T follicular helper cell (primary cell): ENCODE measurements at places on chromosomes 2 and 18.

DNA sequence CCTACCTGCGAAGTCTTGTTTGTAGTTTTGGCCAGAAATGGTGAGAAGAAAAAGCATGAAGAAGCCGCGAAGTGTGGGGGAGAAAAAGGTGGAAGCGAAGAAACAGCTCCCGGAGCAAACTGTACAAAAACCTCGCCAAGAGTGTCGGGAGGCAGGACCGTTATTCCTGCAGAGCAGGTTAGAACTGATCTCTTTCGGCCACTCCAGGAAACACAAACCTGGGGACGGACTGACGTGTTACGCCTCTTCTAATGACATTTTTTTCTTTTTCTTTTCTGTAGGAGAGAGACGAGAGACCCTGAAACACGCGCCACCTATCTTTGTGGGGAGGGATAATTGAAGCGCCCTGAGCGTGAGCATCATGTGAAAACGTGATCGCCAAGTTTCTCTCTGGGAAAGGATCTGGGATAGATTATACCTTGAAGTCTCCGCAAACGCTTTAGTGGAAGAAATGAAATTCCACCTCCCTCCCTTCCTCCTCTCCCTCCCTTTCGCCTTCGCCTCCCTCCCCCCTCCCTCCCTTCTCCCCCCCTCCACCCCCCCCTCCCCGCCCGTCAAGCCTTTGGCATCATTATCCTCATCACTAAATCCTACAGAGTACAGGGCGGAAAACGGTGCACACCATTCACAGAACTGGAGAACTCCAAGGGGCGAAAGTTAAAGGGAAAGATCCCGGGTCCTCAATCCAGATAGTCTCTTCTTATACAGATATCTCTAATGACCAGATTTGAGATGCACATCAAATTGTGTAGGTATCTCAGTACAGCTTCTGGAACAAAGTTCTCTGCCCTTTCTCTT, at the start of gene ZEB2:
Gene ZEB2, minus strand, starts transcription at position 186 of the 798 bp plus-strand sequence. CDS start 2,769 bp downstream, outside the sequence.
- no peak for DNase-seq

DNA sequence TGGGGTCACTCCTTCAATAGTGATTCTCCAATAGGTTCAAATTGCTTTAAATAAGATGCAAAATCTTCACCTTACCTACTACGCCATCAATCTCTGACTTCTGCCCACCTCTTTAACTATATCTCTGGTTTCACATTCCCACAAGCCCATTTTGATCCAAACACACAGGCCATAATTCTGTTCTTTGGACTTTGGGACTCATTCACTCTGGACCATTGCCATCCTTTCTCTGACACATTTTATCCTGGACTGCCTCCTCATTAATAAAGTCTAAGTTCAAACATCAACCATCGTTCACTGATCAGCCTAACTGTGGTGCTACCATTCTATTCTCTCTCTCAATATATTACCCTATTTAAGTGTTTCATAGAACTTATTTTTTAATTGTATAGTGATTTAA, 332.2 kb downstream of the GALNT13 start:
- DNase-seq = no peak

GRCh38 chr2:230798769-230799399, 65.9 kb upstream of the ITM2C start:
- peak; percentile 18 for DNase-seq

DNA sequence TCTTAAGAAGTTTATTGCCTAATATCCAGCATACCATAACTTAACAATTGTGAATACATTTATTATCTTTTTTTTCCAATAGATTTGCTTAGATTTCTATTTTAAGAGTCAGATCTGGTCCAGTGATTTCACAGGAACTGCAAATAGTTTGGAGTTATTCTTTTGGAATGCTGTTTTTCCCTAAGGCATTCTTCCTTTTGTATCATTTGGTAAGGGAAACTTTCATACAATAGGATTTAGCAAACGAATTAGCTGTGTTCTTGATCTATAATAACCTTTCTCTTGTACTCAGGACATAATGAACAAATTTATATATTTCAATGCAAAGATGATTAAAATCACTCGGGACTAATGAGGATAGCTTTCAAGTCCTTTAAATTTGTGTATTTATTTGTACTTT, 201.6 kb downstream of the ERBB4 start:
- DNase-seq = no peak

DNA sequence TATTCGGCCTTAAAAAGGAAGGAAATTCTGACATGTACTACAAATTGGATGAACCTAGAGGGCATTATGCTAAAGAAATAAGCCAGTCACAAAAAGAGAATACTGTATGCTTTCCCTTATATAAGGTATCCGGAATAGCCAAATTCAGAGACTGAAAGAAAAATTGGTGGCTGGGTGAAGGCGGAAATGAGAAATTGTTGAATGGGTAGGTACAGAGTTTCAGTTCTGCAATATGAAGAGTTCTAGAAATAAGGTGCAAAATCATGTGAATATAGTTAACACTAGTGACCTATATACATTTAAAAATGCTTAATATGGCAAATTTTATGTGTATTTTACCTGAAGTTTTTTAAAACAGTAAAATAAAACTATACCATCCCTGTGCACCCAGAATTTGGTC, 43.1 kb downstream of the RMP24 start:
- no peak for DNase-seq
